ENCODE measurements at places on chromosomes 4 and X. TPM values are rescaled to one million over a fixed set of nuclear protein-coding genes. Genes with fewer than 3 reads are reported as not detected.

GRCh38 chr4:74322301-74322700 lies 14.0 kb downstream of the EPGN start:
- no peak for DNase-seq

DNA sequence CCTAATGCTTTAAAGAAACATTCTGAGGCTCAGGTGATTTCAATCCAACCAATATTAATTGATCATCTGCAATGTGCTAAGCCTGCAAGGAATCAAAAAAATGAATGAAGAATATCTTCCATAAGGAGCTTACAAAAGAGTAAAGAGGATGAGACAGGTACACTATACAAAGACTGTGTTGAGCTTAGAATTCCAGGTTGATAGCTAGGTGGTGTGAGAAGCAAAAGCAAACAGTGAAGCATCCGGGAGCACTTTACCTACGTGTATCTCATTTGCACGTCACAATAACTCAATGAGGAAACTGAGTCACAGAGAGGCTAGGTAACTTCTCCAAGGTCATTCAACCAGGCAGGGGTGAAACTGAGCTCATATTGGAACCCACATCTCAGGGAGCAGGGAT lies 37.1 kb downstream of the FAM114A1 start:
- DNase-seq, result no peak

The ALAS2 gene
- 65.2 TPM for total RNA-seq

The XAGE1B gene
- not detected for total RNA-seq

DNA sequence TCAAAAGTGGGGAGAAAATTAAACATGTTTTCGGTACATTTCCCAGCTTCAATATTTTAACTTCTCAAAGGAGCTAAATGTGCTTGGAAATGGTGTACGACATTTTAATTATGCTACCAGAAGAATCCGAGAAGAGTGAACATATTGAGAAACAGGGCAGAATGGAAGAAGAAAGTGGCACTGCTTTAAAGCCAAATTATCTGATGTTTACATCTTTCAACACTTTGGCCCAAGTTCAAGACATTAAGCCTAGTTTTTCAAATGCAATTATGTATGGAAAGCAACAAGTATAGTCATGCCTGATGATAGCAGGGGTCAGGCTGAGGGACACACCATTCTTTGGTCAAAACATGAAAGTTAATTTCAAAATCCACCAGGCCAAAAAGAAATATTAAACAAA lies 577.9 kb upstream of the ZFP42 start:
- no peak for DNase-seq

- DNase-seq, result no peak
These were observed 611.2 kb downstream of the RPA4 start for GRCh38 chrX:97494756-97495372.

DNA sequence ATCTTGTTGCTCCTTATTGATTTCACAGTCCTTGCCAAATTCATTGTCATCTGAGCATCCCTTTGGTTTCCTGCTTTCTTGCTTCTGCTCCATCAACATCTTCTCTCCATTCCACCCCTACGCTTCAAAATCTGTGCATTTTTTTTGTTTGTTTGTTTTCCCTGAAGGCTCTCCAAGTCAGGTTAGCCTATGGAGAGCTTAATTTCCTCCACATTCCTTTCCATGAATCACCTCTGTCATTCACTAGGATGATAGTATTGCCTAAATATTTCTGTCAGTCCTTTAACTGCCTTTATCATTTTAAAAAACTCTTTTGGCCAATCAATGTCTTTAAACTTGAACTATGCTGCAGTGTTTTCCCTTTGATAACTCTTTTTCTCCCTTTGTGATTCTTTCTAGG lies 67.7 kb downstream of the PPARGC1A start:
- no peak for DNase-seq

The TMEM35A gene
- total RNA-seq, result 2.3 TPM

DNA sequence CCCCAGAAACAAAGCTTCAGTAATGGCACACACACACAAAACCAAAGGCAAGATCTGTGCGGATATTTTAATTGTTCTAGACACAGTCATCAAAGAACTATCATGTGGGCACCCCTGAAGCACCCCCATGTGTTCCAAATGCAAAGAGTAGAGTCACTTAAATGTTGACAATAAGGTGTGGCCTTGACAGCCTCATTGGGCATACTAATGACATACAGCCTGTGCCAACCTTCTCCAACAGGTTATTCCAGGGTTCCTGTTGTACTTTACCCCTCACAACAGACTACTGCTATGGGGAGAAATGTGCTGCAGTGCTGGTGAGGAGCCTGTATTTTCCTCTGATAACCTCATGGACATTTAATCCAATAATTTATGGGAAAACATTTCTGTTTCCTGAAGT lies 29.8 kb upstream of the CT47C1 start:
- no peak for DNase-seq

GRCh38 chr4:31290836-31291235 lies 570.7 kb downstream of the PCDH7 start:
- DNase-seq, result no peak

The GYPE gene
- total RNA-seq, result 1.2 TPM

- no peak for DNase-seq
These were observed 46.5 kb downstream of the RAI2 start for GRCh38 chrX:17814557-17814956.

The CXorf65 gene
- not detected for total RNA-seq

- DNase-seq, result no peak
These were observed 95.7 kb downstream of the SPANXN4 start for GRCh38 chrX:143121477-143121876.

The TMPRSS11F gene
- total RNA-seq, result not detected

The F8A2 gene
- not detected for total RNA-seq

DNA sequence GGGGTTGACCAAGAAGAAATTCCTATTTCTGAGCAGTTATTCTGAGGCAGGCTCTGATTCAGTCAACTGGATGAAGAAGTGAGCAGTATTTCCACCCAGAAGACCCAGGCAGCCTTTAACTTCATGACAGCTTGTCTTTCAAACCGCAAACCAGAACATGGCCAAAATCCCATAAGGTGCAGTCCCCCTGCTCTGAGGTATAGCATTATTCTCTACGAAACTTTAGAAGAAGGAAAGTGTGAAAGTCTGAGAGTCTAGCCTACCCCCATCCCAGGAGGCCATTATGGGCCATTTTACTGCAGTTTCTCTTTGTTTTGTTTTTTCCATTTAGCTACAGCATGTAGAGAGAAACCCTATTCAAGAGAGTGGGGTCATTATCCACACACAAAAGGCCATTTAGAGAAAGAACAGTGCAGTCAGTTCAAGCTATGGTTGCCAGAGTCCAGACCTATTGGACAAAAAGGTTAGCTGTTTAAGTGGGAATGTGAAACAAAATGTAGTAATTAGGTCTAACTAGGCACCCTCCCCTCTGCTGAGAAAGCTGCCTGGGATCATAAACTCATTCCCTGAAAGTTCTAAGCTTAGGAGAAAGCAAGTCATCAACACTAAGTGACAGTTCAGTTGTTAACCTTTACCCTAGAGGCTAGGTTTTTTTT lies 52.1 kb upstream of the RASGEF1B start:
- no peak for DNase-seq

GRCh38 chrX:3346501-3347259 lies at the start of gene MXRA5:
TSS of gene MXRA5 (minus strand) at chrX:3346652. CDS start at chrX:3343833, 2,819 bp downstream.
- no peak for DNase-seq

- DNase-seq, result no peak
These were observed 37.9 kb upstream of the NKAP start for GRCh38 chrX:119981286-119982070.

The MAGEC1 gene
- total RNA-seq, result not detected

The ATP1B4 gene
- not detected for total RNA-seq

GRCh38 chr4:38266616-38267015 lies 306.4 kb downstream of the PTTG2 start:
- no peak for DNase-seq

The CXCL6 gene
- 2.8 TPM for total RNA-seq

DNA sequence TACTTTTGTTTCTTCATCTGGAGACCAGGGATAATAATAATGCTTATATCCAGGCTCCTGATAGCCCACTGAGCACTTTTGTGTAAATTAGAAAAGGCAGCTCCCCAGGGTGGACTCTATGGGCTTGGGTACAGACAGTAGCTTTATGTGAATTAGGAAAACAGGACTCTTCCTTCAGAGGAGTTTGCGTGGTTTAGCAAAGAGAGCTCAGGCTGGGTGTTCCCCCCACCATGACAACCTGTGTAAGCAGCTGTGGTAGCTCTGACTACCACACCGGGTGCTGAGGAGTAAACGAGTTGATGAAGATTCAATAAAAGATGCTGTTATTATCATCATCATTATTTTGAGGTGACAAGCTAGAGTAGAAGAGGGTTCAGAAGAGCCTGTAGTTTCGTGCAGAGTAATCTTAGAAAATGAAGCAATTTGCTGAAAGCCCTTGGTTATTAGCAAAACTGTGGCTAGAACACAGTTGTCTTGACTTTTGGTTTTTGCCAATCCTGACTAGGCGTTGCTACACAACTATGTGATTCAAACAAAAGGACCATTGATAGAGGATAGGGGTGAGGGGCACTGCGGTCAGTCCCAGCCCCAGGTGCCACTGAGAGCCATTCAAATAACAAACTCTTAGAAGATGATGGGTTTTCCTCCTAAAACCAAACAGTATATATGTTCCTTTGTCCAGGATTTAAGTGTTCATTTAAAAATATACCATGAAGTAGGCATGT lies 60.6 kb upstream of the LIMCH1 start:
- DNase-seq, result no peak
